ENCODE measurements at places on chromosomes 2 and 18. TPM values are rescaled to one million over a fixed set of nuclear protein-coding genes. Genes with fewer than 3 reads are reported as not detected.

Gene DOK6
- total RNA-seq, result 1.0 TPM

Gene MBP
- total RNA-seq, result 6.3 TPM

DNA sequence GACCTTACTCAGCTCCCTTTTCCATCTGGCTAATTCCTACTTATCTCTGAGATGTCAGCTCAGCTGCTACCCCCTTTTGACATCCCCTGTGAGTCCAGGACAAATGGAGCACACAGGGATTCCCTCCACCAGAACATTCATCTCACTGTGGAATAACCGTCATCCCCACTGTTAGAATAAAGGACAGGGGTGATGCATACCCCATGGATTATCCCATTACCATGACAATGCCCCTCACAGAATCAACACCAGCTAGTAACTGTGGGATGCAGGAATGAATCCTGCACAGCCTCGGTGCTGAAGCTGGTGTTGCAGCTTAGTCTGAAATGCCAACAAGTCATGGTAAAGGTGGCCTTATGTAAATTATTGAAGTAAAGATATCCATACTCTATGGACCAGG lies 624.8 kb upstream of the RAB6C start:
- no peak for DNase-seq

DNA sequence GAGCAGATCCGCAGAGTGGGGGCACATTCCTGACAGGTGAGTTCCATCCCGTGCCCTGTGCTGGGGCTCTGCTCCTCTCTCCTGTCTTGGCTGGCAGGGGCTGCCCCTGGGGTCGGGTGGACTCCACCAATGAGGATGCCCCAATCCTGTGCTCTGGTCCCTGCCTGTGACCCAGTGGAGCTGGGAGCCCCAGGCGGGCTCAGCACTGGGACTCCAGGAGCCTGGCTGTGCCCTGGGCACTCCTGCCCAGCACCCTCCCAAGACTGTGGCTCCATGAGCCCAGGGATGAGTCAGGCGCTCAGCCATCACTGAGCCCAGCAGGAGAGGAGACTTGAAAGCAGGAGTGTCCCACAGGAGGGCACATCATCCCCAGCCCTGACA lies 53.9 kb downstream of the MBP start:
- no peak for DNase-seq

- DNase-seq, result no peak
These were observed 269.0 kb upstream of the FBXO11 start for GRCh38 chr2:48175254-48175653.

Gene MDH1
- total RNA-seq, result 118 TPM

Gene CTAGE1
- total RNA-seq, result not detected

Data from dermis blood vessel endothelial cell (primary cell).